ENCODE measurements at places on chromosomes 11 and 22.

- DNase-seq, result no peak
Observed at GRCh38 chr22:40482886-40483285, 112.5 kb downstream of the SGSM3 start.

GRCh38 chr11:109033627-109034338, 368.9 kb downstream of the DDX10 start:
- DNase-seq, result no peak

- no peak for DNase-seq
Observed at GRCh38 chr11:562046-562645, 1.4 kb downstream of the RASSF7 start.

DNA sequence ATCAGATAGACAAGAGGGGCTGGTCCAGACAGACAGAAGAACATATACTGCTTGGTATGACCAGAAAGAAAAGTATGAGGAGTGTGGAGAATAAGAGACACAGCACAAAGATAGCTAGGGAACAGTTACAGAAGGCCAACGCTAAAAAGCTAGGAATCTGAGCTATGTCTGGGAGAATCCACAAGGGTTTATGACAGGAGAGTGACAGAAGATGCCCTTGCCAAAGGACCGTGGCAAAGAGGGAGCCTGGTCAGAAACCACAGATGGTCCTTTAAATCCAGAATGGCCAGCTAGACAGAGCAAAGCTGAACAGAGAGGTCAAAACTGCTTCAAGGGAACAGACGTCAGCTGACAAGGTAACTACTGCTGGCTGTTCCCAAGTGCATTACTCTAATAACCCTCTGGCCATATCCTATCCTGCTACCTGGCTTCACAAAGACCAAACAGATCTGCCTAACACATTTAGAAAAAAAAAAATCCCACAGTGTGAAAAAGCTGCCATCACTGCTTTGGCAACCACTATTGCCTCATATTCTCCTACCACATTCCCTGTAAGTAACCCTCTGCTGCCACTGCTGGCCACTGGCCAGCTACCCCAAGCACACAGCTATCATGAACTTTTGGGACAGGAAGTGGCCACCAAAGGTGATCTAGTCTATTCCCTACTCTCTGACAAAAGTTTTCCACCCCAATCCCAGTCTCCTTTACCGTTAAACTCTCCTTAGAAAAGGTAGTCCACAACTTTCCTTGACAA, 7.3 kb downstream of the SERGEF start:
- DNase-seq, result peak; percentile 16

GRCh38 chr22:45009606-45010531, at the start of gene PHF21B:
Gene PHF21B, minus strand, starts transcription at chr22:45010005. Its CDS starts 456 bp downstream, at chr22:45009549.
- no peak for DNase-seq

DNA sequence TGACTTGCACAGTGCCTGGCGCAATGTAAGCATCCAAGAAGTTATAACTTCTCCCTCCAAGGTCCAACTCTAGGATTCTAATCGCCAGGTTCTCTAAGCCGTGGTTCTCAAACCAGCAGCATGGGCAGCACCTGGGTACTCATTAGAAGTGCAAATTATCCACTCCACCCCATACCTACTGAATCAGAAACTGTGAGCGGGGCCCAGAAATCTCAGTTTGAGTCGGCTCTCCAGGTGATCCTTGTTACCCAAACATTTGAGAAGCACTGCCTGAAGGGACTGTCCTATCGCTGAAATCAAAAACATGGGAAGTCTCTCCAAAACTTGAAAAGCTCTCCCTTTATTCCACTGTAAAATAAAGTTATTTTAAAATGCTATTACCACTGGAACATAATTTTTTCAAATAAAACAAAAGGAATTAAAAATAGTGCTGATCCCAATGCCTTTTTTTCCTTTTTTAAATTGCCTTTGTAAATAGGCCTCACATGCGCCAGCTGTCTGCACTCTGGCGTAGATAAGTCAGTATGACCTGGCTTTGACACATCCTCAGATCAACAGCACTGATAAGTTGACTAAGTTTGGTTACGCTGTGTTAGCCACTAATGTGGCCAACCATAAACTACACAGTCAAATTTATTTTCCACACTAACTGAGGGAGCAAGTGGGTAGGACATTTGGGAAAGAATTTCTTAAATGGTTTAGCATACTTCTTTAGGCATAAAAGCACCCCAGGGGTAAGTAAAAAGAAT, 8.4 kb upstream of the CTR9 start:
- DNase-seq, result peak; percentile 73

- DNase-seq, result no peak
Observed at GRCh38 chr11:19952116-19952605, 208.1 kb downstream of the DBX1 start.

DNA sequence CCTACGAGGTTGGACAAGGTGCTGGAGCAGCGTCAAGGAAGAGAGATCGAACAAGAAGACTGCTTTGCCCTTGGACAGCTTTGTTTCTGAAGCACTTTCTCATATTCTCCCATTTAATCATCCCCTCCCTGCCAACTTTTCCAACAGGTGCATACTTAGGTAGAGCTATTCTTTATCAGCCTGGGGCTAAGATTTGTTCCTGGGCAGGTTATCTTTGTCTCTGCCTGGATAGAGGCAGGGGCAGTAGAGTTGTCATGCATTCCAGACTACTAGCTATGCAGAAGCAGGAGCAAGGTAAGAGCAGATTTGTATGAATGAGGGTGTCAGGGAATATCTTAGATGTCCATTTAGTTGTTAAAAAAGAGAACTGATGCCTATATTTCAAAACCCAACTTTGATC, 82.3 kb downstream of the PTPRJ start:
- DNase-seq, result no peak

GRCh38 chr22:44316393-44317122, 3.8 kb upstream of the SHISAL1 start:
- no peak for DNase-seq

GRCh38 chr11:70191495-70192140, 11.5 kb upstream of the FADD start:
- DNase-seq, result peak; percentile 75

DNA sequence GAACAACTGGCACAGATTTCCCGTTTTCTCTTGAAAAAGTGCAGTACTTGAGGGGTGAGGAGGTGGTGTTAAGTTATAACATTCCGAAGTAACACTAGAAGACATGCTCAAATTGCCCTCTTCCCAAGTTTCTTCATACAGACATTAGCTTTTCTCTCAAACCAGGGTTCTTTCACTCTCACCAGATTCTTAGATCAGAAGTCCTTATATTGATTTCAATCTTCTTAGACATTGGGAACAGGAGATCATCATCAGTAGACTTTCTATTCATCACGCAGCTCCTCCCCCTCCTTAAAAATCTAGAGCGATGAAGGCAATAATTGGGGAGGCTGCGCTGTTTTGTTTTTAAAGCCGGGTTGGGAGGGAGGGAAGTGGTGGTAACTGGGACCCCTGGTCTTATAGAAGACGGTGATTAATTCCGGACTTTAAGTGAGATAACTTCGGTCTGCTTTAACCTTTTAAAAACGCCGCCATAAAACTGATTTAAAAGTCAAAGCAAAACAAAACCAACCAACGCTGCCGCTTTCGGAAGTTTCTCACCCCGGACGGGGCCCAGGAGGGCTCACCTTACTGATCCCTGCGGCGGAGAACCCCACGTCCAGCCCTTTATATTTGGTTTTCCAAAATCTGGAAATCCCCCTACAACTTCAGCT, 665 bp downstream of the USP28 start:
- DNase-seq, result peak; percentile 52

GRCh38 chr11:95165638-95166037, 65.4 kb downstream of the SESN3 start:
- DNase-seq, result no peak

DNA sequence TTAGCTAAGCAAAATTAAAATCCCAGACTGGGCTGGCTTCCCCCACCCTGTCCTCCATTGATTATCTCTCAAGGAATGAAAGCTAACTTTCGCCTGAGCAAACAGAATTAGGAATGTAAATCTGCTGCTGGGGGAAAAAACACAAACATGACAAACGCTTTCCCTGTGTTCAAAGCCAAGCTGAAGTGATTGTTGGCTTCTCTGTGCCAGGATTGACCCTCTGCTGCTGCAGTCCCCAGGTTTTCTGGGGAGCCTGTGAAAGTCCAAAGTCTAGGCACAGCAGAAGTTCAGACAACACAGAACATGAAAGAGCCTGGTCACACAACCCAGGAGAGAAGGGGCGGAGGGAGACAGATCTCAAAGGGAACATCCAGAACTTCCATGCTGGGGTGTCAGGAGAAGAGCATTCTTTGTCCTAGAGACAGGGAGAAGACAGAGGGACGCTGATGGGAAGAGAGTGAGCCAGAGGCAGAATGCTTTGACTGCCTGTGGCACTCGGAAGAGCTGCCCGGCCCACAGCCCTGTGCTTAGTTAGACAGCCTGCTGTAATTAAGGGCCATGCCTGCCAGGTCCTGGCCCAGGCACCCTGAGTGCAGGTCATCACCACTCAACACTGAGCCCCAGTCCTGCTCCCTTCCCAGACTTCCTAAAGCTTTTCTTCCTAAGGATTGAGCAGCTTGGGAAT, 6.9 kb downstream of the PATZ1 start:
- no peak for DNase-seq

DNA sequence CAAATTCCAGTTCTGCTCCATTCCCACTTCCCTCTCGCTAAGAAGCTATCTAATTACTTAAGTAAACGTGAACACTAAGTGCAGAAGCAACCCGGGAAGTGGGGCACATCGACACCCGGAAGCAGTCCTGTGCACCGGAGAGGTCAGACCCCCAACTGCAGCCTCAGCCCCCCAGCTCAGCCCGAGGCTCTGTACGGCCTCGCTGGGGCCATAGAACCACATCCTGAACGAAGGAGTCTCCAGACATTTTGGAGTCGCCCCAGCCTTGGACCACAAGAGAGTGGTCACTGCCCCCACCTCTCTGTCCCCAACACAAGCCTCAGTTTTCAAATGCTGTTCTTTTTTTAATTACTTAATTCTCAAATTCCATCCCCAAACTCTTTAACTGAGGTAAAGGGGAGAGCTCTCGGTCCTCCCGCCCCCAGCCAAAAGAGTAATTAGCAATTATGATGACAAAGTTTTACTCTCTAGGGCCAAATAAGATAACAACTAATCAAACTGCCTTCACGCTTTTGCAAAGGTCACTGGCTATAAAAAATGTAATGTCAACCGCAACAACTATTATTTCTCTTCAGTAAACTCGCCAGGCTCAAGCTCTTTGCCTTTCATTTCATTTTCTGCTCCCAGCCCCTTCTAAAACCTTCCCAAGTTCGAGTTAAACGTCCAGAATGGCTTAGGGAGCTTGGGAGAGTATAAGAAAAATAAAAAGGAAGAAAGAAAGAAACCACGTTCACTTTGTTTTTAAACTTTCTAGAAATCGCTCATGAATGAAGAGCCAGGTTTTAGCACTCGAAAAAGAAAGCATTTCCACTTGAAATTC, 2.2 kb downstream of the PAX6 start:
- no peak for DNase-seq

- no peak for DNase-seq
Observed at GRCh38 chr11:125370561-125371389, 125.3 kb downstream of the FEZ1 start.

- no peak for DNase-seq
Observed at GRCh38 chr11:15836795-15837194, 519.6 kb downstream of the SOX6 start.

GRCh38 chr11:112057170-112057569, 16.6 kb downstream of the PIH1D2 start:
- no peak for DNase-seq

DNA sequence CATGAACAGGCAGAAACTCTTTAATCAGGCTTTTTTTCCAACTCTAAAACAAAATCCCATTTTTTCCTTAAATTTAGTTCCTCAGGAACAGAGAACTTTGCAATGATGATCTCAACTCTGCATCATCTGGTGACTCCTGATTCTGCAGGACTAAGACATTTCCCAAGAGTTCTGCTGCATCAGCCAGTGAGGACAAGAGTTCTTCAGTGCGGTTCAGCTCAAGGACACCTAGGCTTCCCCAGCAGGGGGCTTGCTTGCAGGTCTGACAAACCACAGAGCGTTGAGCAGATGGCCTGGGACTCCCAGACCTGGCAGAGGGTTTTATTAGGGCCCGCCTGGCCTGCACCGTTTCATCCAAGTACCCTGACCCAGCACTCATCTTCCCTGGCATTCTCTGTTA, 6.4 kb downstream of the CDCA5 start:
- peak; percentile 51 for DNase-seq

- DNase-seq, result no peak
Observed at GRCh38 chr11:124745270-124745834, 5.6 kb downstream of the NRGN start.

DNA sequence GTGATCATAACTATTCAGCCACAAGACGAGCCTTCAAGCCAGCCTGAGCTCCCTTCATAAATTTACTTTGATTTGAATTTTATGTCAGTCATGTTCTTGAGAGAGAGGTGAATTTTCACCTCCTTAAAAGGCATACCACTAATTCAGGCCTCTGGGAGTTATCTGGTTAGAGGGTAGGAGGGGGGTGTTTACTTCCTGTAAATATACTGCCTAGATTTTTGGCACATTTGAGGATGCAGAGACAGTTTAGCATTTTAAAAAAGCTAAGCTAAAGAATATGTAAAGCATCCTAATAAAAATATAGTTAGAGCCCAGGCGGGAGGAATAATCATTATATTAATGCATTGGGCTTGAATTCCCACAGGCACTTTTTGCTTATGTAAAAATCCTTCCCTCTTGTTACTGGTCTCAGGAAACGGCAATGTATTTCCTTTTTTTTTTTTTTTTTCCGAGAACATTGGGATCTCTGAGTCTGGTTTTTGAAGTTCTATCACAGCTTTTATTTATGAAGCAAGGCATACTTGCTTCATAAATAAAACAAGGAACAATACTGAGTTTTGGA, 116.5 kb downstream of the CSNK2A3 start:
- DNase-seq, result no peak

GRCh38 chr11:76801225-76801624, 18.1 kb downstream of the TSKU start:
- DNase-seq, result no peak

DNA sequence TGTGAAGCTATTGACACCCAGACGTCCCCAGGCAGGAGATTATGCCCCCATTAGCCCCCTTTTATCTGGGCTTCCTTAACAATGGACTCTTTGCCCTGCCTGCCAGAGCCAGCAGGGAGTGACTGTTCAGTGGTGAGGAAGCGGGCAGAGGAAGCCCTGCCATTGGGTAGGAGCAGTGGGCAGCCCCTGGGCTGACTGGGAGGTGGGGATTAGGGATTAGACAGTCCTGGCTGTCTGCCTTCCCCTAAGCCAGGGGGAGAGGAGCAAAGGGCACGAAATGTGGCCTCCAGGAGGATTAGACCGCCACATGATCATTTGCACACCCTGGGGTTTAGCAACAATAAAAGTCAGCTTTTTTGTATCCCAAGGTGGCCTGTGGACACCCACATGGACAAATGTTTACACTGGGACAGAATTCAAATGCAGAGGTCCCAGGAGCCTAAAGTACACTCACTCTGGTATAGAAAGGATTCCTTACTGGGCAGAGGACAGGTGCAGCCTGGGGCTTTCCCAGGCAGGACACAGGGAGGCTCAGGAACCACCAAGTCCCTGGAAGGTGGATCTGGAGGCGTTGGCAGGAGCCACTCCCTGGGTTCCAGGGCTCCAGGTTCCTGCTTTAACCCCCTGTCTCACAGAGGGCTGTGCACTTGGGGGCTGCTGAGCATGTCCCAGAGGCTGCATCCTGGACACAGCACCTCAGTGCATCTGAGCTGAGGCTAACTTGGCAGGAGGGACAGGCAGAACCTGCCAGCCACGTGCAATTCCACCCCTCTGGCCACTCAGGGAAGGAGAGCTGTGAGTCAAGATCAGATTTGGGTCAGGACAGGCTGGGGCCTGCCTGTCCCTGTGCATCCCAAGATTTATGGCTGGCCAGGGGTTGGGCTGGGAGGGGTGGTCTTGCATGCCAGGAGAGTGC, 2.1 kb downstream of the PNPLA3 start:
- no peak for DNase-seq

GRCh38 chr11:115324581-115325432, 179.4 kb downstream of the CADM1 start:
- DNase-seq, result peak; percentile 64

GRCh38 chr22:42021571-42021970, 23.0 kb downstream of the WBP2NL start:
- DNase-seq, result no peak

Data from NB4 (cell line).